ENCODE measurements at places on chromosomes 5 and 9.

DNA sequence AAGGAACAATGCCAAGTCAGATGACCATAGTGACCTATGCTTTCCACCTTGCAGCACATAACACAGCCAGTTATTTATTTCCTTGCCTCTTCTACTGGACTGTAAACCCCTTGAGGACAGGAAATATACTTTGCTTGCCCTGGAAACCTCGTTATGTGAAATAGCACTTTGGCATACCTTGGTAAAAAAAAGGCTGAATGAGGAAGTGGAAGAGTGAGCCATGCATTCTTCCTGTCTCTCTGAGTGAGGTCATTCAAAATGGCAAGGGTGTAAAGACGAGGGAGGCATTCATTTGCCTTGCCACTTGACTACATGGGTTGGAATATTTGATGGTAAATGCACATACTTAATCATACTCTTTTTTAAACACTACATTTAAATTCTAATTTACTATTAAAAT is 42.8 kb upstream of the SVEP1 start:
- DNase-seq = no peak

- no peak for DNase-seq
Measured at GRCh38 chr5:143337946-143338345, 65.5 kb downstream of the NR3C1 start.

GRCh38 chr9:138082918-138083636 is 205.5 kb downstream of the CACNA1B start:
- no peak for DNase-seq

GRCh38 chr9:33186457-33187168 is 19.5 kb upstream of the B4GALT1 start:
- DNase-seq = no peak

GRCh38 chr5:96235008-96235910 is 197.8 kb downstream of the PCSK1 start:
- DNase-seq = no peak

DNA sequence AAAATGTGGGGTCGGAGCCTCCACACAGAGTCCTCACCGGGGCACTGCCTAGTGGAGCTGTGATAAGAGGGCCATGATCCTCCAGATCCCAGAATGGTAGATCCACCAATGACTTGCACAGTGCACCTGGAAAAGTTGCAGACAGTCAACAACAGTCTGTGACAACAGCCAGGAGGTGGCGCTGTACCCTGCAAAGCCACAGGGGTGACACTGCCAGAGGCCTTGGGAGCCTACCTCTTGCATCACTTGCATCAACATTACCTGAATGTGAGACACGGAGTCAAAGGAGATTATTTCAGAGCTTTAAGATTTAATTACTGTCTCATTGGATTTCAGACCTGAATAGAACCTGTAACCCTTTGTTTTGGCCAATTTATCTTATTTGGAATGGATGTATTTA is 614.1 kb upstream of the CDH9 start:
- no peak for DNase-seq

DNA sequence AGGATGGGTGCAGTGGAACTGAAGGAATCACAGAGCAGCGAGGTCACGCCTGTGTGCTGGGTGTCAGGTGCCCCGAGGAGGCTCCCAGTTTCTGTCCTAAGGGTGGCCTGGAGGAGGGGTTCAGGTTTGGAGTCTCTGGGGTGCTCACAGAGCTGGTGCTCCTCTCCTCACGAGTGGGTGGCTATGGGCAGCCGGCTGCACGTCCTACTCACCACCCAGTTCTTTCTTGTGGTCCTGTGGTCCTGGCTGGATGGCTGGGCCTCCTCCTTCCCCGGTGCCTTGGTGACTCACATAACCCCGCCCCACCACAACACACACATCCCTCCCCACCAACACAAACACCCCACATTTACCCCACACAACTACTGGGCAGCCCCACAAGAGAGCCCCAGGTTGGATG is 9.9 kb upstream of the PTGS1 start:
- DNase-seq = no peak

- no peak for DNase-seq
Measured at GRCh38 chr9:111000202-111000601, 38.1 kb downstream of the LPAR1 start.

DNA sequence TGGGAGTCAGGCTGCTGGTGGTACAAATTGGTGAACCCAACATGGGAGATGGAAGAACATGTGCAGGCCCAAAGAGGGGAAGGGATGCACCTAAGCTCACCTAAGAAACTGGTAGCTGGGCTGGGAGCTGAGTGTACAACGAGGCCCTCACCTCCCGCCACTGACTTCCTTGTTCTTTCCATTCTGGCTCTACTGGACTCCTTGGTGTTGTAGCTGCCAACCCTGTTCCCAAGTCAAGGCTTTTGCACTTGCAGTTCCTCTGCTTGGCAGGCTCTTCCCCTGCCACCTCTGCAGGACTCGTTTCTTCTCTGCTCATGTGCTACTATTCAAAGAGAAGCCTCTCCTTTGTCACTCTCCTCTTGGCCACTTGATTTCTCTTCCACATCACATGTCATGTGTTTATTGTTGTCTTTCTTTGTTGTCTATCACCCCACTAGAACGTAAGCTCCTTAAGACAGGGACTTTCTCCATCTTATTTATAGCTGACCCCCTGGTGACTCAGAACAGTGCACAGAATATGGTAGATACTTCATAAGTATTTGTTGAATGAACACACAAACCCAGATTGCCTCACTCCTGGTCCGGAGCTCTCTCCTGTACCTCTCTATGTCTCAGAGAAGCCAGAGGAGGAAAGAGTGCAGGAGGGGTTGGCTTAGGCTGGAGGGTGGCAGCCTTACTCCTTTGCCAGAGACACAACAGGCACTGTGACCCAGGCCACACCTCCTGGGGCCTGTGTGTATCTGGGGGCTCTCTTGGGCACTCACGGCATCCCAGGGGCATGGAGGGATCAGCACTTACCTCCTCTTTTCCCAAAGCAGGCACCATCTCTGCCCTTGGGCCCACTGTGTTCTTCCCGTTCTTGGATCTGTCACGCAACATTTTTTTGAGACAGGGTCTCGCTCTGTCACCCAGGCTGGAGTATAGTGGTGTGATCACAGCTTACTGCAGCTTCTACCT is 5.2 kb upstream of the SPINK4 start:
- no peak for DNase-seq

DNA sequence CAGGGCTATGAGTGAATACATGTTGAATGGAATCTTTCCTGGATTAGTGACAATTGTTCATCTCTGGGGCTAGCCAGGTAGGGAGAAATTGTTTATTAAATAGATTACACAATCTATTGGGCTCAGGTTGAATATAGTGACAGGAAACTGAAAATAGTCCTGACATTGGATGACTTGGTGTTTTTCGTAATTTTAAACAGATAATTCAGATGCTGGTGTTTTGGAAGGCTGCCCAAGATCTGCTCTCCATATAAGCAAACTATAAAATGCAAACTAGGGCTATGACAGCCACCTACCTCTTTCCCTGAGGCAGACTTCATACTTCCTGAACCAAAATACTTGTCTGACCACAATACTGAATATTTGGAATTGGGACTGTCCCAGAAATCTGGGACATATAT is 99.1 kb downstream of the ENC1 start:
- no peak for DNase-seq

DNA sequence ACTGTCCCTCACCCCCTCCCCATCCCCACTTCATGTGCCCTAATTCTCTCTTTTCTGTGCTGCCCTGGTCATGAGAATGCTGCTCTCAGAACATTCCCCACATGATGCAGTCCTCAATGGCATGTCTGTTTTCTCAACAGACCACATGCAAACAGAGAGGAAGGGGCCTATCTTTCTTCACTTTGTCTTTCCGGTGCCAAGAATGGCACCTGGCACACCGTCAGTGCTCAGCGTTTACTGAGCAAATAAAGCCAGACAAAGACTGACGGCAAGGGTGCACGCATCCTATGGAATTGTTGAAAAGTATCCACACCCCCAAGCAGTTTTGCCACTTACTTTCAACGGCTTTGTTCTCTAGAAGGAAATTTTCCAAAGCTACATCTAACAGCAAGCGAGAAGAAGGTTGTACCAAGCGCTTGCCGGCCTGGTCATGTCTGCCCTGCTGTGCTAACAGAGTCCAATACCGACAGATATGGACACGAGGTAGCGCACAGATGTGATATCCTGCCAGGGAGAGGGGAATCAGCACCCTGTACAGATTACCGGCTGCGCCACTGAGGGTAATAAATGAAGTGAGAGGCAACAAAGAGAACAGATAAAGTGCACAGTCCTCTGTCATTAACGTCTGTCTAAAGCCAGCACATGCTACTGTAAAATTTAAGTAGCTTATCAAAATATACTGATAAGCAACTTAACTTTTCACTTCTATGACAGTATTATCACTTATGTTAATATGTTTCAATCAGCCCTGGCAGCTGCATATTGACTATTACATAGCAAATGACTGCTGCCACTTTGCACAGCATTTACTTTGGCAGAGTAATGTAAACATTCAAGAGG is 251.7 kb downstream of the DENND1A start:
- DNase-seq = no peak

GRCh38 chr9:108553111-108553635 is 302.6 kb downstream of the ACTL7B start:
- no peak for DNase-seq

- DNase-seq = no peak
Measured at GRCh38 chr5:116375926-116376325, 198.7 kb downstream of the SEMA6A start.

- DNase-seq = no peak
Measured at GRCh38 chr5:176360894-176361436, 599 bp downstream of the KIAA1191 start.

Measured in SIG-M5 (cell line).